T-helper 17 cell (primary cell): ENCODE measurements at places on chromosomes 11 and 22. TPM values are rescaled to one million over a fixed set of nuclear protein-coding genes. Genes with fewer than 3 reads are reported as not detected.

DNA sequence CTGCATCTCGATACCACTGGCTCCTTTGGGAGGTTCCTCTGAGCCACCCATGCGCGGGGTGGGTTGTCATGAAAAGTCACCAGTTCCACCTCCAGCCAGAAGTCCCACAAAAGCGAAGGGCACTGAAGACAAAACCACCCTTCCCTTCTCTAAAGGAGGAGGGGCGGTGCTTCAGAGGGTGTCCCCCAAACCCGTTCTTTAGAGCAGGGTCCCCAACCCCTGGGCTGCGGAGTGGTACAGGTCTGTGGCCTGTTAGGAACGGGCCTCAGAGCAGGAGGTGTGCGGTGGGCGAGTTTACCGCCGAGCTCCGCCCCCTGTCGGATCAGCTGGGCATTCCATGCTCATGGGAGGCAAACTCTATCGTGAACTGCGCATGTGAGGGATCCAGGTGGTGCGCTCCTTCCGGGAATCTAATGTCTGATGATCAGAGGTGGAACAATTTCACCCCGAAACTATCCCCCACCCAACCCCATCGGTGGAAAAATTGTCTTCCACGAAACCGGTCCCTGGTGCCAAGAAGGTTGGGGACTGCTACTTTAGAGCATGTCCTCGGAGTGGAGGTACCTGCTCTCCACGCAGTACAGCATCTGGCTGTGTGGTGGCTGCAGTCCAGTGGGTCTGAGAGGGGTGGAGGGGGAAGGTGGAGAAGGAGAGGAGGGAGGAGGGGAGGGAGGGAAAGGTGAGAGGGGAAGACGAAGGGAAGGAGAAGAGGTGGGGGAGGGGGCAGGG lies 72.9 kb upstream of the SEPTIN5 start:
- peaks cover 2% of the 10 kb centered on the region for H3K4me1 ChIP-seq
- no peak for DNase-seq
- H3K27ac ChIP-seq = no peak overlapping the region
- H3K4me3 ChIP-seq = no peak overlapping the region

- H3K4me1 ChIP-seq = peaks cover 34% of the 10 kb centered on the region
- no peaks in the 10 kb centered on the region for H3K36me3 ChIP-seq
- peak overlapping the region; percentile 87 for H3K27ac ChIP-seq
These were observed 816 bp upstream of the PHRF1 start for GRCh38 chr11:575313-575995.

DNA sequence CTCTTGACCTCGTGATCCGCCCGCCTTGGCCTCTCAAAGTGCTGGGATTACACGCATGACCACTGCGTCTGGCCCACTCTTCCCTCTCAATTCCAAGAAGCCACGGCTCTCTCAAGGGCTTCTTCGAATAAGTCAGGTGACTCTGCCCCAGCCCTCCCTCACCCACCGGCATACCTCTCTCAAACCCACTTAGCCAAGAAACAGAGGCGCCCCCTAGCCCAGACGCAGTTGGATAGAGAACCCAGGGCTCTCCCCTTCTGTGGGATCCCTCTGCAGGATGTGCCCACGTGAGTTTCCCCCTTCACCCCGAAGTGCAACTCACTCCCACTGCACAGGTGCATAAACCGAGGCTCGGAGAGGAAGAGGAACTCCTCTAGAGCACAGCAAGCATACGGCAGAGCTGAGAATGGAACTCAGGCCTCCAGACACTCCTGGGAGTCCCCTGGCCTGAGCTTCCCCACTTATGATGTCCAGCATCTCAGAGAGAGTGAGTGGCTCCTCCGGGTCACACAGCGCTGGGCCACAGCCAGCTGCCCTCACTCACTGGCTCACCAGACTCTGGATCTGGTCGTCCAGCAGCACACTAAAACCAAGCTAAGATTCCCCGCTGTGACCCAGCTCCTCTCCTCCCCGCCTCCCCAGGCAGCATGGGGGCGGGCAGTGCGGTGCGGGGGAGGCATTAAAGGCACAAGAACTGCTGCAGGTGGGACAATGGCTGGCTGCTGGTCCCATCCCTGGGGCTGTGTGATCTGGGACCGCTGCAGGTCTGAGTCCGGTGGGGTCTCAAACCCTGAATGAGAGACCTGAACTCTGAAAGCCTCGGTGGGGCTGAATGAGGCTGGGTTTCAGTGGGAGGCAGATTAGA lies 16.8 kb upstream of the RGL4 start:
- DNase-seq = no peak
- no peaks in the 10 kb centered on the region for H3K27me3 ChIP-seq
- H3K4me3 ChIP-seq = no peak overlapping the region
- H3K36me3 ChIP-seq = no peaks in the 10 kb centered on the region
- H3K4me1 ChIP-seq = peaks cover 11% of the 10 kb centered on the region
- no peak overlapping the region for H3K27ac ChIP-seq

GRCh38 chr11:77198440-77198849 lies 70.4 kb downstream of the MYO7A start:
- no peak overlapping the region for H3K27ac ChIP-seq
- H3K4me1 ChIP-seq = peaks cover 10% of the 10 kb centered on the region
- H3K27me3 ChIP-seq = peaks cover 11% of the 10 kb centered on the region
- peak; percentile 7 for DNase-seq
- no peaks in the 10 kb centered on the region for H3K36me3 ChIP-seq

- H3K27ac ChIP-seq = no peak overlapping the region
- H3K4me1 ChIP-seq = peaks cover 8% of the 10 kb centered on the region
- no peaks in the 10 kb centered on the region for H3K36me3 ChIP-seq
- H3K27me3 ChIP-seq = no peaks in the 10 kb centered on the region
- no peak overlapping the region for H3K4me3 ChIP-seq
These were observed 276.8 kb downstream of the BRD1 start for GRCh38 chr22:49550766-49551362.

DNA sequence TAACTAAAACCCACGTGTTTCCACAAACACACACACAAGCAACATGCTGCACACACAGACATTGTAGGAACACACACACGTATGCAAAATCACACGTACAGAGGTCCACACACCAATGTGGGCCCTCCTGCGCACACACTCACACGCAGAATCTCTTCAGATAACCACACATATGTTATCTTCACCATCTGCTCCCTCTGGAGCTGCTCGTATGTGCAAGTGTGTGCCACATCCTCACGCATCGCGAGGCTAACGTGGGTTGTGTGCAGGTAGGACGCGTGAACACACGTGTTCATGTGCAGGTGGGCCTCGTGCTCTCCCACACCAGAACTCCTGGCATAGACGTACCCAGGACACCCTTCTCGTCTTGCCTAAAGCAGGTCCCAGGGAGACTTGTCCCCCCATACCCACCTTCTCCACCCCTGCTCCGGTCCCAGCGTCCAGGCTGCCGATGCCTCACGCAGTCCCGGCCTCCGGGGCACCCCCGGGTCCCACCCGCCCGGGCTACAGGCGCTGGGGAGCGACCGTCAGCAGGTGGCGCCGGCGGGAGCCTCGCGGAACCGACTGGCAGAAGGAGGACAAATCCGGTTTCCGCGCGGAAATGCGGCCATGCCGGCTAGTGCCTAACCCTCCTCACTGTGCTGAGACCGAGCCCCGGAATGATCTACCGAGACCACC lies 10.3 kb upstream of the IGSF9B start:
- H3K4me1 ChIP-seq = peaks cover 22% of the 10 kb centered on the region
- peaks cover 77% of the 10 kb centered on the region for H3K27me3 ChIP-seq
- peak overlapping the region; percentile 95 for H3K4me3 ChIP-seq
- no peak overlapping the region for H3K27ac ChIP-seq
- H3K36me3 ChIP-seq = peaks cover 8% of the 10 kb centered on the region
- DNase-seq = peak; percentile 37

GRCh38 chr11:130400781-130401483 lies 27.5 kb downstream of the ADAMTS8 start:
- H3K4me3 ChIP-seq = no peak overlapping the region
- no peak for DNase-seq
- peaks cover 14% of the 10 kb centered on the region for H3K36me3 ChIP-seq
- H3K27ac ChIP-seq = no peak overlapping the region

GRCh38 chr22:50047346-50047745 lies 10.8 kb downstream of the TTLL8 start:
- no peak for DNase-seq
- H3K4me3 ChIP-seq = no peak overlapping the region
- H3K36me3 ChIP-seq = peaks cover 2% of the 10 kb centered on the region
- no peak overlapping the region for H3K27ac ChIP-seq

DNA sequence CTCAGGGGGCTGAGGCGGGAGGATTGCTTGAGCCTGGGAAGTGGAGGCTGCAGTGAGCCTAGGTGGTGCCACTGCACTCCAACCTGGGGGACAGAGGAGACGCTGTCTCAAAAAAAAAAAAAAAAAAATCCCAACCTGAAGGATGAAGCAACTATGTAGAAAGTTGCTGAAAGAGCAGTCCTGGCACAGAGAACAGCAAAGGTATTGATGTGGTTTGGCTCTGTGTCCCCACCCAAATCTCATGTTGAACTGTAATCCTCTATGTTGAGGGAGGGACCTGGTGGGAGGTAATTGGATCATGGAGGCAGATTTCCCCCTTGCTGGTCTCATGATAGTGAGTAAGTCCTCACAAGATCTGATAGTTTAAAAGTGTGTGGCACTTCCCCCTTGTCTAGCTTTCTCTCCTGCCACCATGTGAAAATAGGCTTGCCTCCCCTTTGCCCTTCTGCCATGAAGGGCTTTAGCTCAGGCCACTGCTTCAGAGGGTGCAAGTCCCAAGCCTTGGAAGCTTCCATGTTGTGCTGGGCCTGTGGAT lies 10.7 kb upstream of the SERPING1 start:
- H3K27ac ChIP-seq = peak overlapping the region; percentile 43
- H3K4me1 ChIP-seq = no peaks in the 10 kb centered on the region
- DNase-seq = no peak
- H3K27me3 ChIP-seq = peaks cover 25% of the 10 kb centered on the region
- no peak overlapping the region for H3K4me3 ChIP-seq
- H3K36me3 ChIP-seq = peaks cover 2% of the 10 kb centered on the region

DNA sequence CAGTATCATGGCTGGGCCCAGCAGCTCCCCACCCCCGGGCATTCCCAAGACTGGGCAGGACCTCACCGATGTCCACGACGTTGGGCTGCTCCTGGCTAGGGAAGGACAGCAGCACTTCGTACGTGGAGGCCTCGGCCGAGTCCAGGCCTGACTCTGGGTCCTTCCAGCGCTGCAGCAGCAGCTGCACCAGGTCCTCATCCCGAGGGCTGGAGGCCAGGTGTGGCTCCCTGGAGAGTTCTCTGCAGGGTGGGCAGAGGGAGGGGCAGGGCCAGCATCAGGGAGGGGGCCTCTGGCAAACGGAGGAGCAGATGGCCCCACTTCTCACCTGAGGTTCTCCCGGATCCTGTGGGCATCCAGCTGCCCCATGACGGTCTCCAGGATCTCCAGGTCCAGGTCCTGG lies 341 bp downstream of the NAALADL1 start:
- no peak for DNase-seq
- no peak overlapping the region for H3K4me3 ChIP-seq
- H3K4me1 ChIP-seq = peaks cover 28% of the 10 kb centered on the region

- H3K27ac ChIP-seq = peak overlapping the region; percentile 82
- H3K27me3 ChIP-seq = no peaks in the 10 kb centered on the region
- peak overlapping the region; percentile 25 for H3K4me3 ChIP-seq
- H3K36me3 ChIP-seq = peaks cover 6% of the 10 kb centered on the region
- H3K4me1 ChIP-seq = peaks cover 51% of the 10 kb centered on the region
These were observed 546.8 kb downstream of the ETS1 start for GRCh38 chr11:128040603-128041002.

DNA sequence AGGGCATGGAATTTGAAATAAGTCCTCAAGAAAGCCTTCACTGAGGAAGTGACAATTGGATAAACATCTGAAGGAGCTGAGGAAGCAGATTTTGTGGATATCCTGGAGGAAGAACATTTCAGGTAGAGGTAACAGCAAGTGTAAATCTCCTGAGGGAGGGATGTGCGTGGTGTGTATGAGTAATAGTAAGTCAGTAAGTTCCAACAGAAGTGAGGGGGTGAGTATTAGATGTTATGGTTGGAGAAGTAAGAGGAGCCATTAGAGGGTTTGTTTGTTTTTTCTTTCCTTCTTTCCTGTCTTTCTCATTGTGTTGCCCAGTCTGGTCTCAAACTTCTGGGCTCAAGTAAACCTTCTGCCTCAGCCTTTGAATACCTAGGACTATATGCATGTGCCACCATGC lies 29.0 kb downstream of the ANKRD42 start:
- H3K27ac ChIP-seq = no peak overlapping the region
- DNase-seq = no peak
- H3K4me3 ChIP-seq = no peak overlapping the region

GRCh38 chr11:68698993-68699392 lies 14.6 kb downstream of the GAL start:
- no peak overlapping the region for H3K4me3 ChIP-seq
- no peak overlapping the region for H3K27ac ChIP-seq
- H3K36me3 ChIP-seq = peaks cover 3% of the 10 kb centered on the region

DNA sequence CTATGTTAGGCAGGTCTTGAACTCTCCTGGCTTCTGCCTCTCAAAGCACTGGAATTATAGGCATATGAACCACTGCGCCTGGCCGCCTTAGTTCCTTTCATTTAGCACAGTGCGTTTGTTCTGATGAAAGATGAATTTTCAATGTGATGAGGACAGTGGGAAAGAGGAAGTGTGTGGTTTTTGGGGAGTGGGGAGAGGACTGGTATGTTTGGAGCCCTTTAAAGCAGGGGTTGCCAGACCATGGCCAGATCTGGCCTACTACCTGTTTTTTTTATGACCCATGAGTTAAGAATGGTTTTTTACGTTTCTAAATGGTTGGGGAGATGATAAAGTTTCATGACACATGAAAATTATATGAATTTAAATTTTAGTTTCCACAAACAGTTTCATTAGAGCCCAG lies 12.5 kb downstream of the ATXN10 start:
- no peak overlapping the region for H3K4me3 ChIP-seq
- DNase-seq = no peak
- no peaks in the 10 kb centered on the region for H3K27me3 ChIP-seq
- no peak overlapping the region for H3K27ac ChIP-seq
- H3K36me3 ChIP-seq = no peaks in the 10 kb centered on the region

GRCh38 chr11:73195191-73196007 lies 22.7 kb upstream of the P2RY2 start:
- H3K27me3 ChIP-seq = peaks cover 27% of the 10 kb centered on the region
- peaks cover 2% of the 10 kb centered on the region for H3K4me1 ChIP-seq
- H3K36me3 ChIP-seq = peaks cover 2% of the 10 kb centered on the region

GRCh38 chr11:116368784-116369183 lies 404.0 kb downstream of the BUD13 start:
- H3K27ac ChIP-seq = no peak overlapping the region
- H3K27me3 ChIP-seq = peaks cover 7% of the 10 kb centered on the region
- H3K4me3 ChIP-seq = no peak overlapping the region
- H3K36me3 ChIP-seq = no peaks in the 10 kb centered on the region

GRCh38 chr22:23240639-23241389 lies 60.5 kb downstream of the BCR start:
- H3K4me1 ChIP-seq = peaks cover 70% of the 10 kb centered on the region
- H3K27ac ChIP-seq = peak overlapping the region; percentile 100
- H3K36me3 ChIP-seq = no peaks in the 10 kb centered on the region

GRCh38 chr22:23281406-23282088 lies 101.2 kb downstream of the BCR start:
- DNase-seq = peak; percentile 77
- H3K27me3 ChIP-seq = no peaks in the 10 kb centered on the region
- H3K4me1 ChIP-seq = peaks cover 7% of the 10 kb centered on the region
- H3K4me3 ChIP-seq = no peak overlapping the region
- peak overlapping the region; percentile 29 for H3K27ac ChIP-seq
- H3K36me3 ChIP-seq = no peaks in the 10 kb centered on the region

The SMTNL1 gene
- total RNA-seq = not detected

The MS4A4E gene
- 0.47 TPM for total RNA-seq

The ROBO4 gene
- total RNA-seq = not detected

The ST3GAL4 gene
- total RNA-seq = 4.8 TPM

The SORL1 gene
- 331 TPM for total RNA-seq

The CYP2D6 gene
- total RNA-seq = 9.6 TPM

The FAM76B gene
- total RNA-seq = 79.1 TPM

The UPK3A gene
- total RNA-seq = not detected

The TP53I11 gene
- total RNA-seq = 3.9 TPM

The OR52H1 gene
- total RNA-seq = not detected

The NTM gene
- total RNA-seq = not detected

The CDK2AP2 gene
- 33.8 TPM for total RNA-seq

The XKR3 gene
- 0.26 TPM for total RNA-seq
